ENCODE measurements at places on chromosomes 16 and 17.

DNA sequence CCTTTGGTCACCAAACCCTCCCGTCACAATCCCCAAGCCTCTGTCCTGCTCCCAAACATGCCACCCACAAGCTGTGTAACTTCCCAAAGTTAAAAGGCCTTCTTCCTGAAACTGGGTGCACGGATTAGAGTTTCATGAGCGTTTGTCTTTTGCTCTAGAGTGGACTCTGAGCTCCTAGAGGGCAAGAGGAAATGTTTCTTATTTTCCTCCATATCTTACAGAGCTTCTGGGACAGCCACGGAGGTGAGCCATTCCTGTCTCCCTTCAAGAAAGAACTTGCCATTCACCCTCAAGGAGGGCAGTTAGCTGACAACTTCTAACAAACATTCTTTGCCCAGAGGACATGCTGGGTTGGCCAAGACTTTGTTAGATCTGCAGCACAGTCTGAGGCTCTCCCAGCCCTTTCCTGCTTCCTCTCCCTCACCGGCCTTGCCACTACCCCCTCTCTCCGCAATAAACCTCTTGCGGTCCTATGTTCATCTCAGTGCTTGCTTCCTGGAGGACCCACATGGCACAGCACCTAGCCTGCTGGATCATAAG is 2.6 kb upstream of the MYCBPAP start:
- no peak for DNase-seq

- DNase-seq, result no peak
Measured at GRCh38 chr16:200388-200787, 20.1 kb downstream of the HBQ1 start.

DNA sequence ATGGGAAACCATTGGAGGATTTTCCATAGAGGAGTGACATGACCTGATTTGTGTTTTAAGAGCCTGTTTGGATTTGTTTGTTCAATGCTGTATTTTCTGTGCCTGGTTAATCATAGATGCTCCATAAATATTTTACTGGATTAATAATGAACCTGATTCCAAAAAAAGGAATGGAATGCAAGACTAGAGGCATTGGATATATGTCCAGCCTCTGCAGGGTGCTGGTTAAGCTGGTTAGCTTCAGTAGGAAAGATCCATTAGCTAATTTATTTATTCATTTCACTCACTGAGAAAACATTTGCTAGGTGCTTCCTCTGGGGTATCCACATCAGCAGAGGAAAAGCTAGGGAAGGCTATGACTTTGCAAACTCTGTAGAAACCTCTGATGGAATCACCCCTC is 57.7 kb downstream of the SHISA9 start:
- no peak for DNase-seq

- no peak for DNase-seq
Measured at GRCh38 chr16:20674684-20675487, 22.6 kb downstream of the ACSM1 start.

DNA sequence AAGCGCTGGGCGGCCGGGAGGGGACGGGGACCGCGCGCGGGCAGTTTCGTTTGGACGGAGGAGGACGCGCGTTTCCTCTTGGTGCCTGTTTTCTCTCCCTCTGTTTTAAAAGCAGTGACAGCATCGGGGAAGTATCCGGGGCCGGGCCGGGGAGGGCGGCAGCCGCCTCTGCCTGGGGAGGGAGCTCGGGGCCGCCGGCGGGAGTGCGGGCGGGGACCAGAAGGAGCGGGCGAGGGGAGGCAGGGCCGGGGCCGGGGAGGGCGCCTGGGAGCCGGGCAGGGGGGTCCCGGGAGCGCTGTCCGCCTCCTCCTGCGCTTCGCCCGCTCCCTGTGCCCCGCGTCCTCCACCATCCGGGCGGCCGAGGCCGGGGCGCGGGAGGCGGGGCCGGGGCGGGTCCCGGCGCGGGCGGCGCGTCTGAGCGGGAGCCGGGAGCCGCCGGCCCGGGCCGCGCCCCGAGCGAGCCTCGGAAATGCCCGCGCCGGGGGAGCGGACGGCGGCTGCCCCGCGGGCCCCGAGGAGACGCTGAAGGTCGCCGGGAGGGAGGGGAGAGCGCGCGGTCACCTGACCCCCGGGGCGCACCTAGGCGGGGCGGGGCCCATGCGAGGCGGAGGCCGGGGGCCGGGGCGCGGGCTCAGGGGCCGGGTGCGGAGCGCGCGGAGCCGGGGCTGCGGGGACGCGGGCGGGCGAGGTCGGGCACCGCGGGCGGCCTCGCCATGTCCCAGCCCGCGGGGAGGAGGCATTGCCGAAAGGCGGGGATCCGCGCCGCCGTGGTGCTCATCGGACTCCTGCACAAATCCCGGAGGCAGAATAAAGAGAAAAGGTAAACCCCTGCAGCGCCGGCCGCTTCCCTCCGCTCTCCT is 57.3 kb downstream of the RAP1GAP2 start:
- no peak for DNase-seq

DNA sequence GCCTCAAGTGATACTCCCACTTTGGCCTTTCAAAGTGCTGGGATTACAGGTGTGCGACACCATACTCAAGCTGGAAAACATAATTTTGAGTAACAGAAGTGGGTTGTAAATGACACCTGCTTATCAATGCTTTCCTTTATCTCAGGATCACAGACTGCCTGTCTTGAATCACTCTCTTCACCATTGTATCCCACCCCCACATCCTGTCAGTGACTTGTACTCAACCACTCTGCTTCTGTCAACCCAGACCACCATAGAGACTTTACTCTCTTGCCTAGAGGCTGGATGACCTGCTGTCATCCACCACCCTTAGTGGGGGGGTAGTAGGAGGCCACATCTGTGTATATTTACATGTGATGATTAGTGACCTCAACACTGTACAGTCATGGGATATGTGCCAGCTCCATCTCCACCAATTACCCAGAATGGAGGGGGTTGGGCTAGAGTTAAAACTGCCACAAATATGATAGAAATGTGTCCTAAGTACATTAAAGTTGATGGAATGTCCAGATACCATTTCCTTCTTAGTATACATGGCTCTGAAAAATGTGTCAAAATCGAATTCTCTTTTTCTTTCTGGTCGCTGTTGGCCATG is 338.7 kb downstream of the GRIN2A start:
- no peak for DNase-seq

- no peak for DNase-seq
Measured at GRCh38 chr16:52727441-52727840, 180.5 kb upstream of the TOX3 start.

- no peak for DNase-seq
Measured at GRCh38 chr17:57574040-57574513, 171.0 kb downstream of the CCDC182 start.

- no peak for DNase-seq
Measured at GRCh38 chr17:76493505-76494167, 7.6 kb downstream of the RHBDF2 start.

- peak; percentile 55 for DNase-seq
Measured at GRCh38 chr17:76268015-76268749, 3.0 kb downstream of the UBALD2 start.

- DNase-seq, result no peak
Measured at GRCh38 chr16:82655072-82655714, 28.4 kb downstream of the CDH13 start.

DNA sequence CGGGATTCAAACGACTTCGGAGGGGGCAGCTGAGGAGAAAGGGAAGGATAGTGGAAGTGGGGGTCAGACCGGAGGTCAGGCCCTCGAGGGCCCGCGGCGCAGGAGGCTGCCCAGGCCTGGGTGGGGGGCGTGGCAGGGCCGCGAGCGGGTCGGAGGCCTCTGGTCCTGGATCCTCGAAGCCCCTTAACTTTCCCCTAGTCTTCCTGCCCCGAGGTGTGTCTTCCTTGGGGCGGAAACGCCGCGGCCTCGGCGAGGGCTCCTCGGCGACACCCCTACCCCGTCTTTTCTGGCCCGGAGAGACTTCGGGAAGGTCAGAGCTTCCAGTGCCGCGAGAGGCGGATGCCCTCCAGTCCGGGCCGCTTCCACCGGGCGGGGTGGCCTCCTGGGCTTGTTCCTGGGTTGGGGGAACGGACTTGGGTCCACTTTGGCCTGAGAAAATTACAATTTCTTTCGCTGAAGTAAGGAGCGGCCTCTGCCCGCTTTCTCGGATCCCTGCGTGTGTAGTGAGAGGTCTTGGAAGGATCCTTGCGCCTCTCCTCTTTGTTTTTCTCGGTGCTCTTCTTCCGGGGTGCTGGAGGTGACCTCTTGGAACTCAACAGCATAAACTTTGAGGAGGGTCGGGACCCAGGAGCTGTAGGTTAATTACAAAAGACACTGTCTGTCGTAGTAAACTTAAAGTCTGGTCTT is 491 bp downstream of the IST1 start:
- DNase-seq, result peak; percentile 38

Data from GM10248 (cell line).